ENCODE measurements at places on chromosomes 1 and 21.

GRCh38 chr21:44907225-44907965 lies 13.3 kb downstream of the ITGB2 start:
- no peak for DNase-seq

GRCh38 chr1:44834328-44834727 lies 8.7 kb downstream of the PTCH2 start:
- no peak for DNase-seq

- DNase-seq = peak; percentile 20
Observed at GRCh38 chr1:234065794-234066447, 161.4 kb downstream of the SLC35F3 start.

DNA sequence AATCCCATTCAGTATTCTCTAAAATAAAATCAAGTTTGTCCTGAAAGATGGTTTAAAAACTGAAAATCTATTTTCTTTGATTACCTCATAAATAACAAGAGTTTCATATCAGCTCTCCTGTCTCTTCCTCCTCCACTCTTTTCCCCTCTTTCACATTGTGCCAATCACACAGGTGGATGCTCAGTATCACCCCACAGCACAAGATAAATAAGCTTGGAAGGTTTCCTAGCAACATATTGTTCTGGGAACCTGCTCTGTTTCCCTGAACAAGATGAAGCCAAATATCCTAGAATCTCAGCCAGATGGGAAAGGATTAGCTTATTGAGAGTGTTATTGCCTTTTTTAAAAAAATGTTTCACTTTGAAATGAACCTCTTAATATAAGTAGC lies 45.7 kb upstream of the CACYBP start:
- peak; percentile 33 for DNase-seq

DNA sequence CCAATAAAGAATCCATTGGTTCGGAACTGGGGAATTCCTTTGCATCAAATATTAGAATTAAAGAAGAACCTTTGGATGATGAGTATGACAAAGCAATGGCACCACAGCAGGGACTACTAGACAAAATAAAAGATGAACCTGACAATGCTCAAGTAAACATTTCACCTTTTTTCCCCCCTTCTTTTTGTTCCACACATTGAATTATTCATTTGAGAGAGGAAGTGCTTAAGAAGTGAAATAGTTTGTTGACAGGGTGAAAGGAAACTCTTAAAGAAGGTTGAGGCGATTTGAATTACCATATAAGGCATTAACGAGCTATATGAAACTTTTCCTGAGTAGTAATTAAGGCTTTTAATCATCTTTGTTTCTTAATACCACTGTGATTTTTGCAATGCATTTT lies 93.1 kb downstream of the ZMYM4 start:
- no peak for DNase-seq

DNA sequence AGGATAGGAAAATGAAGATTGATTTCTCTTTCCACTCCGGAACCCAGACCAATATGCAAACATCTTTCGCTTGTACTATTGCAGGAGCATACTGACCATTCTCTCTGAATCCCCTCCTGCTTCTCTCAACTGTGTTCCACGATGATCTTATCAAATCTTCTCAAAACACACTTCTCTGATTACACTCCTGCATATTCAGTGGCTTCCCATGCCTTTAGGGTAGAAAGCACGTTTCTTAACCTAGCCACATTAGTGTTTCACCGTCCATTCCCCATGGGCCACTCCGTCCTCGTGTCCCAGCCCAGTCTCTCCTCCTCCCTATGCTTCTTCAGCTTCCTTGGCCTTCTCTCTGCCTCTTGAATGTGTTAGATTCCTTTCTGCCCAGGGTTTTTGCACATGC lies 198.5 kb downstream of the ZP4 start:
- no peak for DNase-seq

DNA sequence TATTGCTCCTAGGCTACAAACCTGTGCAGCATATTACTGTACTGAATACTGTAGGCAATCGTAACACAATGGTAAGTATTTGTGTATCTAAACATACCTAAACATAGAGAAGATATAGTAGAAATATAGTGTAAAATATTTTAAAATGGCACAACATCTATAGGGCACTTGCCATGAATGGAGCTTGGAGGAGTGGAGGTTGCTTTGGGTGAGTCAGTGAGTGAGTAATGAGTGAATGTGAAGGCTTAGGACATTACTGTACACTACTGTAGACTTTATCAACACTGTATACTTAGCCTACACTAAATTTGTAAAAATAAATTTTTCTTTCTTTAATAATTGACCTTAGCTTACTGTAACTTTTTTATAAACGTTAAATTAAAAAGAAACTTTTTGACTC lies 7.9 kb downstream of the LEFTY2 start:
- no peak for DNase-seq

DNA sequence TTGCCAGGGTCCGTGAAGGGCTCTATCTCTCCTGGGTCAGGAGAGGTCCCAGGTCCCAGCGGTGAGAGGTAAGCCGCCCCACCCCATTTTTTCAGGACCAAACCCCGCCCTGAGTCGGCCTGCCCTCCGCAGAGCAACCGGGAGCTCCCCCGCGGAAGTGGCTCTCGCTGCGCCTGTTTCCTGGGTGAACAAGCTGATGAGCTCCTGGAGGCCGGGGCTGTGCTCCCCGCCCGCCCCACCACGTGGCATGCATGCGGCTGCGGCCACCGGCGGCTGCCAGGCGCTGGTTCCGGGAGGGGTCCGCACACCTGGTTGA lies 32.0 kb downstream of the ZBTB17 start:
- no peak for DNase-seq

- no peak for DNase-seq
Observed at GRCh38 chr1:169809370-169810095, 14.8 kb upstream of the METTL18 start.

- DNase-seq = no peak
Observed at GRCh38 chr1:86708920-86709319, 4.5 kb downstream of the SH3GLB1 start.

- DNase-seq = no peak
Observed at GRCh38 chr21:41597227-41597626, 89.3 kb upstream of the TMPRSS2 start.

- peak; percentile 53 for DNase-seq
Observed at GRCh38 chr1:168466092-168466713, 77.6 kb downstream of the XCL2 start.

- DNase-seq = no peak
Observed at GRCh38 chr1:43359696-43360095, 915 bp downstream of the CDC20 start.

- DNase-seq = no peak
Observed at GRCh38 chr1:245332085-245332484, 177.3 kb downstream of the KIF26B start.

DNA sequence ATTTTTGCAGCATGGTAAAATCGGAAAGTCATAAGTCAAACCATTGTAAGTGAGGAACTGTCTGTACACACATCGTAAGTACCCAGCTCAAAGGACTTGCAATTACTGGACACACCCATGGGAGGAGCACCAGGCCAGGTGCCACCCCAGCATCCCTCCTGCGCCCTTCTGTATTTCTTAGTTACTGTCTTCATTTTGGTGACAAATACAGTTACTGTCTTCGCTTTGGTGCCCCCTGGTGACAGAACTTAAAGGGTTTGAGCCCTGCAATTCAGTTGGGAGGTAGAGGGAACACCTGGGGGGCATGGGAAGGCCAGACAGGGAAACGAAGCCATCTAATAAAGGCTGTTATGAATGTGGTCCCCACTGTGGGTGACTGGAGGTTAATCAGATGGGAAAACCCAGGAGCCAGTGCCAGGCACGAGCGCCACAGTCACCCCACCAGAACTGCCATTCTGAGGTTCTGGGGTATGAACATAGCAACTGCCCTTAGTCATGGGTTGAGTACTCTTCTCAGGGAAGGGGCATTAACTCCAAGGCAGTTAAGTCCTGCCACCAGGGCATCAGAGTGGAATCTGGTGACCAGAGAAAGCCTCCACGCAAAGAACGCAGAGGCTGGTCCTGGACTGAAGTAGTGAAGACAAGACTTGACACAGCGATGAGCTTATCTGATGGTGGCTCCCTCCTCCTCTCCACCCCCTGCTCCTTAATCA lies 612.9 kb downstream of the PTPRU start:
- peak; percentile 62 for DNase-seq

- no peak for DNase-seq
Observed at GRCh38 chr21:45644041-45644906, 749 bp downstream of the PCBP3 start.

GRCh38 chr1:164937291-164937690 lies 378.3 kb downstream of the PBX1 start:
- no peak for DNase-seq

DNA sequence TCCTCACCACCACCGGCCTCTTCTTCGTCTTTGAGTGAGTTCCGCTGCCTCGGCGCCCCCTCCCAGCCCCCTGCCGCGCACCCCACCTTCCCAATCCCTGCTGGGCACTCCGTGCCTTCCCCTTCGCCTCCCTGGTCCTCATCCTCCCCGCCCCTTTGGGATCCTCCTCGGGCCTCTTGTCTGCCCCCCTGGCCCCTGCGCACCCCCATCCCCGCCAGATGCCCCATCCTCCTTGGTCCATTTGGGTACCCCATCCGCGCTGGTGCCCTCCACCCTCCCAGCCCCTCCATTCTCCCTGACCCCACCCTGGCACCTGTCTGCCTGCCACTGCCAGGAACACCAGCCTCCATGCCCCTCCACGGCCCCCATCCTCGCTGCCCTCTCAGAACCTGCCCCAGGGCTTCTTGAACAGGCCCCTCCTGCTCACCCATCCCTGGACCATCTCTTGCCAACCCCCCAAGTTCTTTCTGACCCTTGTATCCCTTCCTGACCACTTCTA lies 667 bp downstream of the ZDHHC18 start:
- DNase-seq = no peak

GRCh38 chr1:3545363-3546047 lies 65.8 kb downstream of the MEGF6 start:
- no peak for DNase-seq

GRCh38 chr21:41631564-41632461 lies 123.9 kb upstream of the TMPRSS2 start:
- DNase-seq = no peak
